Hematopoietic multipotent progenitor cell treated with erythropoietin and hydrocortisone succinate and interleukin-3 and kit ligand, for 15 days (in vitro differentiated cells): ENCODE measurements at places on chromosomes 13 and 19.

DNA sequence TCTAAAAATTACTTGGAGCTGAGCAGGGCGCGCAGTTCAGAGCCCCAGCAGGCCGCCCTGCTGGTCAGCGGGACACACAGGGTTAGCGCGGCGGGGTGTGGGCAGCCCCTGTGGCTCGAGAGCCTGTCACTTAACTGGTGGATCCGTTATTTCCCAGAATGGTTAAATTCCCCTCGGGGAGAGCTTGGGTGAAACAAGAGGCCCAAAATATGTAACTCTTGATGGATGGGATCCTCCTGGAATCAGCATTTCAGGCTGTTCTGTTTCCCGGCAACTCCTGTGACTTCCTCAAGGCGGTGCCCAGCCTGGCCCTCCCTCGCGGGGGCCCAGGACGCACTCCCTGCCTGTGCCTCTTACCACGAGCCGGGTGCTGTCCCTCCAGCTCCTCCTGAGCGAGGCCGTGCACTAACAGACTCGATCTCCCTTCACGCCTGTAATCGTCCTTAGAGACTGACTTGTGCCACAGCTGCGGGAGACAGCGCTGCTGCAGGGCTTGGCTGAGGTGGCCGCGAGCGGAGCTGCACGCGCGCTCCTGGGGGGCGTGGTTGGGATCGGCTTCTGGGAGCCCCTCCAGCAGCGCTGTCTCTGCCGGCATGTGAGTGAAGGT, 9.7 kb downstream of the PTBP1 start:
- DNase-seq = no peak

DNA sequence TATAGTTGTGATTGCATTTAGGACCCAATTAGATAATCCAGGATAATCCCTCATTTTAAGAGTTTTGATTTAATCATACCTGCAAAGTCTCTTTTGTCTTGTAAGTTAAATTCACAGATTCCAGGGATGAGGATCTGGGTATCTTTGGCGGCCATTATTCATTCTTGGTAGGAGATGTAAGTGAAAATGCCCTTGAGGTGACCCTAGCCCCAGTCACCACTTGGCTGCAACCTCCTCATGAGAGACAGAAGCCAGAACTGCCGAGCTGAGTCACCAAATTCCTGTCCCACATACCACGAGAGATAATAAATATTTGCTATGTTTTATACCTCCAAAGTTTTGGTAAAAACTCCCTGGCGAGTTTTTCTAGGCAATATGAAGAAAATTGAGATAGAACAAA, 389.4 kb downstream of the RFC3 start:
- no peak for DNase-seq

DNA sequence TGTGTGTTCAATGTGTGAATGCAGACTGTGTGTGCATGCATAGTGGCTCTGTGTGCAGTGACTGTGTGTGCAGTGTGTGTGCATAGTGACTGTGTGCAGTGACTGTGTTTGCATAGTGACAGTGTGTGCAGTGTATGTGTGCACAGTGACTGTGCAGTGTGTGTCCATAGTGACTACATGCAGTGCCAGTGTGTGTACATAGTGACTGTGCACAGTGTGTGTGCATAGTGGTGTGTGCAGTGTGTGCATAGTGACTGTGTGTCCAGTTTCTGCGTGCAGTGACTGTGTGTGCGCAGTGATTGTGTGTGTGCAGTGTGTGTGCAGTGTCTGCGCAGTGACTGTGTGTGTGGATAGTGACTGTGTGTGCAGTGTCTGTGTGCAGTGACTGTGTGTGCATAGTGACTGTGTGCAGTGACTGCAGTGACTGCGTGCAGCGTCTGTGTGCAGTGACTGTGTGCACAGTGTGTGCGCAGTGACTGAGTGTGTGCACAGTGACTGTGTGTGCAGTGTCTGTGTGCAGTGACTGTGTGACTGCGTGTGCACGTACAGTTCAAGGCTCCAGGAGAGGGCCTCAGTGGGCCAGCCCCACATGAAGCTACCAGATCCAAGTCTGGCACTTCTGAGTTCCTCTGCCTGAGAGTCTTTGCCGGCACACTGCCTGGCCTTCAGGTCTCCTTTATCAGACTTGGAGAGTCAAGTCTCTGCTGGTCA, 90.3 kb downstream of the IER2 start:
- no peak for DNase-seq

GRCh38 chr13:98710521-98710920, 42.0 kb downstream of the SLC15A1 start:
- DNase-seq = no peak

- peak; percentile 61 for DNase-seq
These were observed 1.4 kb upstream of the RAVER1 start for GRCh38 chr19:10334588-10335351.

- DNase-seq = no peak
These were observed 157.4 kb downstream of the EFNB2 start for GRCh38 chr13:106377931-106378662.

- DNase-seq = peak; percentile 41
These were observed 557 bp downstream of the ZNF524 start for GRCh38 chr19:55600662-55601028.

DNA sequence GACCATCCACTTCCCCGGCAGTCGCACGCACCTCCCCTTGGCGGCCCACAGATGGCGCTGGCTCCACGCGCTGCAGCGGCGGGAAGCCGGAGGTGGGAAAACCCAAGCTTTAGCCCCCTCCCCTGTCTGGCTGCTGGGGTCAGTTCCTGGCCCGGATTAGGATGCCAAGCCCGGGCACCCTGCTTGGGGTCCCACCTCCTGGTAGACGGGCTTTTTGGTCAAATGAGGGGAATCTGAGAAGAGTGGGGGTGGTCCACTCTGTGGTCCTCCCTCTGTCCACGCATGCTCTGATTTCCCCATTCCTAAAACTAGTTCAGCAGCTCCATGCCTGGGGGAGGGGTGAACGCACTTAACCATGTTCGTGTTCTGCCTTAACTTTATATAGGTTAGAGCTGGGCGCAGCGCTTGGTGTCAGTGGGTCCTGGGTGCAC, 8.1 kb upstream of the ADGRE2 start:
- DNase-seq = no peak

- no peak for DNase-seq
These were observed 29.2 kb upstream of the FXYD3 start for GRCh38 chr19:35086455-35086854.

GRCh38 chr13:20334309-20334708, 102.2 kb upstream of the GJB6 start:
- DNase-seq = no peak

DNA sequence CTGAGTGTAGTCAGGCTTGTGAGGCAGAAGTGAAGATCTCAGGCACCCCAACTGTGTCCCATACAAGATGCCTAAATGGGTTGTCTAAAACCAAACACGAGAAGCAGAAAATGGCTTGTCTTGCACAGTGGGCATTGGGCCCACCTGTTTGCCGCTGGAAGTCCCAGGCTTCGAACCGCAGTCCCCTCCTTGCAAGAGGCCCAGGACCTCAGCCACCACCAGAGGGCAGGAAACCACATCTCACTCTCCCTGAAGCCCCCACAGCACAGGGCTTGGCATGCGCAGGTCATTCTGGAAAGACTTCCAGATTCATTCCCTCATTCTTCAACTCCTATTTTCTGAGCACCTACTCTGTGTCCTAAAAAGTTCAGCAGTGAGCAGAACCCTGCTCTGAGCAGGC, 973.7 kb downstream of the UQCRFS1 start:
- DNase-seq = no peak

GRCh38 chr19:40742886-40743285, 7.4 kb downstream of the ACTMAP start:
- no peak for DNase-seq

- DNase-seq = no peak
These were observed 14.7 kb downstream of the LACC1 start for GRCh38 chr13:43894438-43894837.

GRCh38 chr13:109875746-109876145, 89.4 kb upstream of the IRS2 start:
- no peak for DNase-seq

DNA sequence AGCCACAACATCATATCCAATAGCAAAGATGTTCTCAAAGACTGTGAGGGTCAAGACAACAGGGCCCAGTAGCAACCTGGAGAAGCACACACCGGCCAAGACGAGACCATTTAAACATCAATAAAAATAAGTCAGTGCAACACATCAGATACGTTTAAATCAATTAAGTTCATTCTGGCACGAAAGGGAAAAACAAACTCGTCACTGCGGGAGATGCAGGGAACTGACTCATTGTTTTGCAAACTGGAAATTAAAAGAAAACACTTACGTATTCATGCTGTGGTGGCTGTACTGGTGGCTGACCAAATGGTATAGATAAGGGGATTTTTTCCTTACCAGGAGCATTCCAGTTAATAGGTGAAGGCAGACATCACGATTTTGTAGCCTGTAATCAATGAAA, 26.3 kb upstream of the SLC15A1 start:
- DNase-seq = no peak

DNA sequence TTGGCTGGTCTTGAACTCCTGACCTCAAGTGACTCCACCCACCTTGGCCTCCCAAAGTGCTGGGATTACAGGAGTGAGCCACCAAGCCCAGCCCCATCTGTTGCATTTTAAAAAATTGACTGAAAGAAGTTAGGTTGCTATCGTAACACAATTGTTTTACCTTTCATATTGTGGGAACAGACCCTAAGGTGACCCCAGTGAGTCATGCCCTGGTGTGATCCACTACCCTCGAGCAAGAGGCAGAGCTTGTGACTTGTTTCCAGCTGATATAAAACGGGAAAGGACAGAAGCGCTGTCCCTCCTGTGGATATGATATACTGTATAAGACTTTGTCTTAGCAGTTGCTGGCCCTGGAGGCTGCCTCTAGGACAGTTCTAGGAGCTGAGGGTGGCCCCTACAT, 308.6 kb downstream of the HS6ST3 start:
- DNase-seq = no peak

- no peak for DNase-seq
These were observed 76.0 kb downstream of the ZDHHC20 start for GRCh38 chr13:21383090-21383489.

DNA sequence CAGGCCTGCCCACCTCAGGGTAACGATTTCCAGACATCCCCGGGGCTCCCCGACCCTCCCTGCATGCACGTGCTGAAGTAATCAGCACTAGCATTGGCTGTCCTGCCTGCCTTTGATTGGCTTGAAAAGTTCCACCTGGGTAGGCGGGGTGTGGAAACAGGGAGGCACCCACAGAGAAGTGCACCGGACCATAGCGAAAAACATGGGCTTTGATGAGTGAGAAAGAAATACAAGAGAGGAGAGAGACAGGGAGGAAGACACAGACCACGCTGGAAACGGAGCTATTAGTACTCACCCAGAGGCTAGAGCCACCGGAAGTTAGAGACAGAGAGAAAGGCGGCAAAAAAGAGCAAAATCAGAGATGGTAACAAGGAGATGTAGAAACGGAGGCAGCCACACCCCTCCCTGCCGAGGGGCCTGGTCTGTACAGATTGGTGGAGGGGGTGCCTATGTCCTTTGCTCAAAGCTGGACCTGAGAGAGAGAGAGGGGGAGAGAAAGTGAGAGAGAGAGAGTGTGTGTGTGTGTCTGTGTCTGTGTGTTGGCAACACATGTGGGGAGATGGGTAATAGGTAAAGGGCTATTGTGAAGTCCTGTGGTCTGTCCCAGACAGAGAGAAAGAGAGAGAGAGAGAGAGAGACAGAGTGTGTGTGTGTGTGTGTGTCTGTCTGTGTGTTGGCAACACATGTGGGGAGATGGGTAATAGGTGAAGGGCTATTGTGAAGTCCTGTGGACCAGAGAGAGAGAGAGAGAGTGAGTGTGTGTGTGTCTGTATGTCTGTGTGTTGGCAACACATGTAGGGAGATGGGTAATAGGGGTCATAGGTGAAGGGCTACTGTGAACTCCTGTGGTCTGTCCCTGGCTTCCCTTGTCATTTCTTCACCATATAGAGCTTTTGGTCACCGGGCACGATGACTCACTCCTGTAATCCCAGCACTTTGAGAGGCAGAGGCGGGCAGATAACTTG, 2.9 kb downstream of the CGB3 start:
- no peak for DNase-seq

- DNase-seq = no peak
These were observed 95.0 kb upstream of the IRS2 start for GRCh38 chr13:109881347-109881725.

DNA sequence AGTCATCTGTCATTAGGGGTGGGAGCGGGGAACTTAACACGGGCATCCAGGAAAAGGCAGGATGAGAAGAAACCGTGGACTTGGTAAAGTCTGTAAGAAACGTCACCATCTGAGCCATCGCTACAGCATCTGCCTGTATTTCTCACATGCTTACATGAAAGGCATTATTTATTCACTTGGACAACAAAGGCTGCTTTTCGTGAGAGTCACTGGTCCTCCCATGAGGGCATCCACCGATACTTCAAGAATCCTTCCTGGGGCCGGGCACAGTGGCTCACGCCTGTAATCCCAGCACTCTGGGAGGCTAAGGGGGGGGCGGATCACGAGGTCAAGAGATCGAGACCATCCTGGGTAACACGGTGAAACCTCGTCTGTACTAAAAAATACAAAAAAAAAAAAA, 16.1 kb downstream of the ZNF446 start:
- no peak for DNase-seq

DNA sequence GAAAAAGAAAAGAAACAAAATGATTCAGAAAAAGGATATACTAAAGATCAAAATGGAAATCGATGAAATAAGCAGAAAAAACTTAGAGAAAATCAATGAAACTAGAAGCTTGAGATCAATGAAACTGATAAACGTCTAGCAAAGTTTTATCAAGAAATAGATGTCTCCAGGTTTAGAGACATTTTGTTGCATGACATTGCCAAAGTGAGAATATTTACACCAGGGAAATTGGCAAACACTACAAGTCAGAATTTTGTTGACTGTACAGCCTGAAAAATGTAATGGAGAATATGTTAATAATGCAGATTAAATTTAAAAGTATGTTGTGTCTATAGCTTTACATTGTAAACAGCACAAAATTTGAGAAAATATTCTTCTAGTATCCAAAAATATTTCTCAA, 5.3 kb upstream of the ZNF599 start:
- no peak for DNase-seq

DNA sequence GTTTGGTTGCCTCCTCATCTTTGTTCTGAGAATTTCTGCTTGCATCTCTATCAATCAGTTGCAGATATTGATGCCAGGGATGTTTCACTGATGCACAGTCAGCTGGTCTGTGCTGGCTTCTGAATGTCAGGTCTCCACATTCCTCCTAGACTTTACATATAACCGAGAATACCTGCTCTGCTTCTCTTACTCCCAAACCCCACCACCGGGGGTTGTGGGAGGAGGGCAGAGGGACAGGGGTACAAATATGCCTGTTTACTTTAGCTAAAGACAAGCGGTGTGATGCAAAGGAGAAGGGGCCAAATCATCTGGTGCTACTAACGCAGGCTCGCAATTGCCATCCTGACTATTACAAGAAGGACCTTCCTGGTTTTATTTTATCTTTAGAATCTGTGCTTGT, 17.4 kb upstream of the KLHL1 start:
- DNase-seq = no peak

- DNase-seq = no peak
These were observed 20.5 kb downstream of the IQCN start for GRCh38 chr19:18253716-18254115.

GRCh38 chr19:55678121-55678671, 3.2 kb downstream of the EPN1 start:
- no peak for DNase-seq

- no peak for DNase-seq
These were observed 33.9 kb downstream of the VSTM2B start for GRCh38 chr19:29559743-29560142.
